ENCODE measurements at places on chromosomes 7 and 10.

GRCh38 chr10:11331046-11331577 lies 280.3 kb downstream of the USP6NL start:
- DNase-seq: no peak

DNA sequence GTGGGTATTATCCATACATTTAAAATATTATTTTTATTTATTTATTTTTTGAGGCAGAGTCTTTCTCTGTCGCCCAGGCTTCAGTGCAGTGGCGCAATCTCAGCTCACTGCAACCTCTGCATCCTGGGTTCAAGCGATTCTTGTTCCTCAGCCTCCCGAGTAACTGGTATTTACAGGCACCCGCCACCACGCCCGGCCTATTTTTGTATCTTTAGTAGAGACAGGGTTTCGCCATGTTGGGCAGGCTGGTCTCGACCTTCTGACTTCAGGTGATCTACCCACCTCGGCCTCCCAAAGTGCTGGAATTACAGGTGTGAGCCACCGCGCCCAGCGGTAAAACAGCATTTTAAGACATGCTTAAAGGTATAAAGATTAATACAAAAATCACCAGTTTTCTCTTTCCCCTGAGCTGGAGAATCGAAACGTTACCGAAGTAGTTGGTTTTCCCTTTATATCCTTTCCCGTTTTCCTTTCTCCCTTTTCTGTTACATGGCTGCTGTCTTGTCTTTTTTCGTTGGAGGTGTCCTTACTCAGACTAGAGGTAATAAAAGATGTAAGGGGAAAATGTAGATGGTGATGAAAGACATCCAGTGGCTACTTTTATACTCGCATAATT lies 1.7 kb downstream of the ARL5B start:
- DNase-seq: no peak

DNA sequence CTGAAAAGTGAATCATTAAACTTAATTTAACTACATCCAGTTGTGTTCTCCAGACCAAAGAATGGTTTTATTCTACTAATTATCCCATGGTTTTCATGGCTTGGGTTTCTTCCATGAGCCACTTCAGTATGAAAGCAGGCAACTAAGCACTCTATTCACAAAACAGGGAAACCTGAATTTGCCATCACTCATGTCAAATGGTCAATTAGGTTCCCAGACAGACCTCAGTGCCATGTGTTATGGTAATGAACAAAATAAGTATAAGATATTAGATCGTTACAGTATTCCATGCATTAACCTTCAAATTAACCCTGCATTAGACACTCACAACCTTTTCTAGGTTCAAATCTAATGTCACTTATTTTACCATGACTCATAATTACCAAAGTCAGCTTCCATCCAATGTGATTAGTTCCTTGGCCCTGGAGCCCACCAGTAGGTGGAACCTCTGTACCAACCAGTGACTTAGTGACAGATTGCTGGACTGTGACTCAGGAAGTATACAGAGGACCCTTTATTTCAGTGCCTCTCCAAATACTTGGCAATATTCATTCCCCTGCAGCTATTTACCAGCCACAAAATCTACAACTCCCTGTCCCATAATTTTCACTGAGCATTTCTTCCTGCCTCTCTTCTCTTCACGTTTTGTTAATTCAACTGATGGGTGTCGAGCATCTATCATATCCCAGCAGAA lies 1270.2 kb upstream of the SORCS1 start:
- no peak for DNase-seq

GRCh38 chr7:14846405-14846804 lies 56.1 kb downstream of the DGKB start:
- DNase-seq: no peak

DNA sequence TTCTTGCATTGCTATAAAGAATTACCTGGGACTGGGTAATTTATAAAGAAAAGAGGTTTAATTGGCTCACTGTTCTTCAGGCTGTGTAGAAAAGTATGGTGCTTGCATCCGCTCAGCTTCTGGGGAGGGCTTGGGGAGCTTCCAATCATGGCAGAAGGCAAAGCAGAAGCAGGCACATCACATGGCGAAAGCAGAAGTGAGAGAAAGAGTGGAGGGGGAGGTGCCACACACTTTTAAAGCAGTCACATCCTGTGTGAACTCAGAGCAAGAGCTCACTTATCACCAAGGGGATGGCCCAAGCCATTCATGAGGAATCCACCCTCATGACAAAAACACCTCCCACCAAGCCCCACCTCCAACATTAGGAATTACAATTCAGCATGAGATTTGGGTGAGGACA lies 303.5 kb downstream of the OTUD1 start:
- no peak for DNase-seq

DNA sequence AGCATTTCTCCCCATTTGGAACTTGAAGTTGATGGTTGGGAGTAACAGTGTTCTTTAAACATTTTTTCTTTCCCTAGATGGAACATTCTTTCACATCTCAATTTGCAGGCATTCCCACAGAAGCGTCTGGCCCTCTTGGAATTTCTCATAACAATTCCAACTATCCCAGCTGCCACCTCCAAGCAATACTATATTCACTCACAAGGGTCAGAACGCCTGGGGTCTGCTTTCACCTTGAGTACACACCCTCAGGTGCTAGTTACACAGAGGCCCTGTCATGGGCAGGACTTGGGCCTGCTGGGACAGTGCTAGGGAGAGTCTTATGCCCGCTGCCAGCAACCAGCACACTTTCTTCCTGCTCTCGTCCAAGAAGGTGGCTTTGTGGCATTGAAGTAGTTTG lies 136.5 kb downstream of the JCAD start:
- no peak for DNase-seq

GRCh38 chr7:157412491-157413180 lies 75.8 kb downstream of the DNAJB6 start:
- no peak for DNase-seq

DNA sequence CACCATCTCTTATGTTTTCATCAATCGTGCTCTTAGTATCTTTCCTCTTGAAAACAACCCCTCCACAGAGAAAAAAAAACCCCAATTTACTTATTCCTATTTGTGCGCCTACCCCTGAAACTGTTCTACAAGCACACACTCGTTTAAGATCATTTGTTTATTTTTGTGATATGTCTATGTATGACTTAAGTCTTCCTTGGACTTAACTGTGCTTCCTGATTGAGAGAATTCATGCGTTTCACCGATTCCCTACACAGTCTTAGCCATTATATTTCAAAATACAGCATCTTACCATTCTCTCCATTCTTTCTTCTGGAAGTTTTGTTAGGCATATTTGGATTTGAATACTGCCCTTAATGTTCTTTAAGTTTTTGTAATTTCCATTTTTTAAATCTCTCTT lies 159.4 kb downstream of the MLLT10 start:
- DNase-seq: no peak

DNA sequence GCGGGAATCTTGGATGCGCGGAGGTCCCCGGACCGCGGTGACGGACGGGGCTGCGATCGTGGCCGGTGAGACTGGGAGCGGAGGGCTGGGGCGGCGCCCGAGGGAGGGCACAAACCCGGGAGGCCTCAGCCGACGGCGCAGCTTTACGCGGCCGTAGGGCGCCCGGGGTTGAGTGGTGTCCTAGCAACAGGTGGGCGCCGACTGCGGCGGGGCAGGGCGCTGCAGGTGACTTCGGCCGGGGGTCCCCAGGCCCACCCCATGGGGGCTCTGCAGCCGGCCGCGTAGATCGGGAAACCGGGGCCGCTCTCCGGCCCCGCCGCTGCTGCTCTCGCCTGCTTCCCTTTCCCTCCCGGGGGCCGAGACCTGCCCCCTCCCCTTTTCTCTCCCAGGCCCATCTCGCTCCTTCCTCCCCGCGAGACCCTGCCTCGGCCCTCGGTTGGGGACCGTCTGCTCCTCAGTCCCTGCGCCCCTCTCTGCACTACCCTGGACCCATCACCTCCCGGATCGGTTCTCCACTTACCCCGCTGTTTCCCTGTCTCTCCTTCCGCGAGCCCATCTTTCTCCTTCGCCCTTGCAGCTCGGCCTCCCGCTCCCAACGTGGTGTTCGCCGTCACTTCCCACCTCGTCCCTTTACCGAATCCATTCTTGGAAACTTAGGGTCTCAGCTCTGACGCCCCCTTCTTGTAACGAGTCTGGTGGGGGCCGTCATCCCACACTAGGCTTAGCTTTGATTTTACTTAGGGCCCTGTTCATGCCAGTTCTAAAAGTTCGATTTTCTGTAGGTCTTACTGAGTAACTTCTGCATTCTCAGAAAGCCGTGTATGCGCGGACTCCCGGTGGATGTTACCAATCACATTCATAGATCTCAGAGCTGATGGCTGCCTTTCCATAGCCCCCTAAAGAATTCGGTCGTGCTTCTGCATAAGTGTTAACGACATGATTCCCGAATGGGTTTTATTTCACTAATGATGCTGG lies 18.5 kb upstream of the ACBD5 start:
- DNase-seq: peak; percentile 46

DNA sequence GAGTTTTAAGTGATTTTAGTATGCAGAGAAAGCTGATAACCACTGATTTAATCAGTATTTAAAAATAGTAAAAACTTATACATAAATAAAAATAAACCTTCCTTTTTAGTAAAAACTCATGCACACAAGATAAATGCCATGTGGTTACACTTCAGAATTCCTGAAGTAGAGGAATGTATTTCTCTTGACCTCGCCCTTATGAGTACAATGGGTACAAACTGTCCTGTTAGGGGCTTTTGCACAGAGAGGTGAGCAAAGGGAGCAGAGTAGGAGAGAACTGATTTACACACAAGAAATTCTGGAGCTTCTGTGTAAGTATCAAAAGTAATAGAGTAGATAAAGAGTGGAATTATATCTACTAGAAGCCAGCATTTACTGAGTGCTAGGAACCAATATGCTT lies 279.6 kb downstream of the PPP1R3A start:
- DNase-seq: no peak

DNA sequence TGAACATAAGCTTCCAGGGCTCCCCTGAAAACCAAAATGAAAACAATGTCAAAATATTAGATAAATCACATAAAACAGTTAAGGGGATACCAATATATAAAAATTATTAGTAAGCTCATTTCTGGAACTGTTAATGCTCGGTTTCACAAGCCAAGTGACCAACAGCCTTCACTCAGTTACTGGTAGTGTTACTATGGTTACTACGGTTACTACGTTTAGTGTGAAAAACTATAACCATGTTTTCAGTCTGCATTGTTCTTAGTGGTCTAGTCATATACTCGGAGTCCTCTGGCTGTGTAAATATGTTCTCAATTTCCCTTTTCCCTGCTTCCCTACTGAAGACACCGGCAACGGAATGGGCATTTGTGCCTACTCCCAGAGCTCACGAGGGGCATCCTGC lies 34.8 kb downstream of the HBP1 start:
- no peak for DNase-seq

GRCh38 chr10:120953897-120954296 lies 102.7 kb downstream of the WDR11 start:
- no peak for DNase-seq

DNA sequence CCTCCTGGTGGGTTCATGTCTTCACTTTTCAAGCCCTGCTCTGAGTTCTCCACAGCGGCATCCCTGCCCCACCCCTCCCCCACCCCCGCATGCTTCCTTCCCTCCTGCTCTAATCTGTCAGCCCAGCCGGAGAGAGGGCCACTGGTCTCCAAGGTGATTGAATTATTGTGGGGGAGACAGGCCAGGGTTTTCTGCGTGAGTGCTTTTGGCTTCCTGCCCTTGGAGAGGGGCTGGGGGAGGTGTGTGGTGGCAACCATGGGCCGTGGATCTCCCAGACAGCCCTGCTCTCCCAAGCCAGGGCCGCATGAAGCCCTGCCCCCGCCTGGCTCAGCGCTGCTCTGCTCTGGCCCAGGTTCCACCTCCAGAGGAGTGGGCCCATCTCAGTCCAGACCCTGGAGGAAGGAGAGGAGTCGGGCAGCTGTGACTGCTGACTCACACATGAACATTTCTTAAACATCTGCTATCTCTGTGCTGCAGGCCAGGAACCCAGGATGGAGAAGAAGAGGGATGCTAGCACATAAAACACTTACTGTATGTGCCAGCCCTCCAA lies 109.9 kb downstream of the ZMIZ1 start:
- no peak for DNase-seq

GRCh38 chr7:24939416-24939815 lies 40.6 kb downstream of the OSBPL3 start:
- DNase-seq: no peak

DNA sequence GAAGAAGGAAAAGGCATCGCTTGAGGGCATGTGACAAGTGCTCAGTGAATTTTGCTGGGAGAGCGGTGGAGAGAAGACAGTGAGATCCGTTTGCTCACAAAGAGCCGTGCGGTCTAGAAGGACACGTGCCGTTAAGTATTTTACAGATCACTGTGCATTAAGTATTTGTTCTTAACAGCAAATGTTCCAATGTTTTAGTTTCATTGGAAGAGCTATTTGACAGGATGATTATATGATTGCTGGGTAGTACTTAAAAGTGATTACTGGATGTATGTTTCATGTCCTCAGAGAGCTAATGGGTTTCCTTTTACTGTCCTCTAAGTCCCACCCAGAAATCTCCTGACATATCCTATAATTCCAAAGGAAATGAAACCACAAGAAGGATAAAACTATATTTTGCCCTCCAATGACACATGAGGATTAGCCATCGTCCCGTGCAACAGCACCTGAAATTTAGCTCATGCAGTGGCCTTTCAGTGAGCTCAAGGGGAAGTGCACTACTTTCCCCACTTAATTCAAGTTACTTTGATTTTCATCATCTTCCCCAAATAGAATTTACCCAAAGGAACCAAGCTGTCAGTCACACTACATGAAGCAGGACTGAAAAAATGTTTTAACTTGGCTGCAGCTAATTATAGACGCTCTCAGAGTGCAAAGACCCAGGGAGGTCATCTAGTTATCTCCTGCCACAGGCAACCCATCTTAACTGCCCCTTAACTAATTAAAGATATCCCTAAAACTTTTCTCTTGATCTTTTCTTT lies 80.3 kb downstream of the KLF6 start:
- DNase-seq: no peak

DNA sequence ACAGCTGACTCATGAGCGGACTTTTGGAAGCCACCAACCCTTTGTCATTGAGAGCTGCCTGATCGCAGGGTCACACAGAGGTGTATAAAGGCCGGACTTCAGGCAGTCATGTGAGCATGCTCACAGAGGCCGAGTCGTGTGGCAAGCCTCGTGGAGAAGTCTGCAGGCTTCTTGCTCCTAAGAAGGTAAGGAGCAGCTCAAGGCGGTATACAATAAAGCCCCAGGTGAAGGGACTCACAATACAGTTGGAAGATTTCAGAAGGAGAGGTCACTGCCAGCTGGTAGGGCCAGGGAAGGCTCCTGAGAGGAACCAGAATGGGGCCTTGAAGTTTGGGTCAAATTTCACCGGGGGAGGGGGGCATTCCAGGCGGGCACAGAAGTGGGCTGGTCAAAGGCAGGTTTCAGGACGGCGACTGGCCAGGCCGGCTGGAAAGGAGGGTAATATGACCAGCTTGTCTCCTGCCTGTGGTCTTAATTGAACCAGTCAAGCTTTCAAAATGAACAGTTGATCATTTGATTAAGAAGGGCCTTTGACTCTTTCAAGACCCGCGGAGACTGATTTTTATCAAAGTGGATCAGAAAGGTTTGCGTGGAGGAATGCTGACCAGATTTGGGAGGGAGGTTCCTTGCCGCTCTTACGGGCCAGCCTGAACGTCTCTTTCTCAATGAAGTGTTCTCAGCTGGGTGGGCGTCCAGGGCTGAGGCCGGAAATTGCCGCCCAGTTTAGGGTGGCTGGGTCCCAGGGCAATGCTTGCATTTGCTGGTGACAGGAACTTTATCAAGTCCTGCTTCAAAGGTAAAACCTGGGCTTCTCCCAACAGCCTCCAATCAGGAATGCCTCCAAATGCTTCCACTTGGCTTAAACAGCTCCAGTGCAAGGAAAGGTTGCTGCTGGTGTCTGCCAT lies 178.6 kb downstream of the EMX2 start:
- no peak for DNase-seq

GRCh38 chr10:62779487-62780248 lies 24.9 kb upstream of the ADO start:
- DNase-seq: peak; percentile 62
